Stimulated activated CD4-positive, alpha-beta T cell treated with anti-CD3 and anti-CD28 coated beads, Interleukin-4, amount 100 ng/mL, for 24 hours (primary cell): ENCODE measurements at places on chromosomes 4 and X.

- no peak for DNase-seq
These were observed at the start of gene RAI2 for GRCh38 chrX:17860811-17861488. Gene RAI2, minus strand, starts transcription at chrX:17861298. Its CDS starts 59,288 bp downstream, at chrX:17802010.

GRCh38 chr4:177461606-177462005, 19.4 kb upstream of the AGA start:
- no peak for DNase-seq

DNA sequence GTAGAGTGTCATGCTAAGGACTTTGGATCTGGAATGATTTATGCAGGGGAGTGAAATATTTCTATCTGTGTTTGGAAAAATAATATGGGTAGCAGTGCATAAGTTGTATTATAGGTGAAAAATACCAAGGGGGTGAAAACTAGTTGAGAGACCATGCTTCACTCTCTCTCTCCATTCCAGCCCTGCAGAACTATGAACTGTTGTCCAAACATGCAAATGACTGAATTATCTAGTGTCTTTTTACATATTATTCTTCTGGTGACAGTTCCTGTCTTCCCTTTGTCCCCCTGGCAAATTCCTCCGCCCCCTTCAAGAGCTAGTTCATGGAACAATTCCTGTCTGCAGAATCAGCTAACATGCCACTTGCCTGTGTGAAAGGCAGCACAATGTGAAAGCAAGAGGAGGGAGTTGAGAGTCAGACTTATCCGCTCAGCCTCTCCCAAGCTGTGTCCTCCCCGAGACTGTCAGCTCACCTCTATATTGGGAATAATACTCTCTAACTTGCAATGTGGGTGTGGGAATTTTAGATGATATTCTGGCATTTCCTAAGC, 2.3 kb downstream of the PF4 start:
- DNase-seq = no peak

DNA sequence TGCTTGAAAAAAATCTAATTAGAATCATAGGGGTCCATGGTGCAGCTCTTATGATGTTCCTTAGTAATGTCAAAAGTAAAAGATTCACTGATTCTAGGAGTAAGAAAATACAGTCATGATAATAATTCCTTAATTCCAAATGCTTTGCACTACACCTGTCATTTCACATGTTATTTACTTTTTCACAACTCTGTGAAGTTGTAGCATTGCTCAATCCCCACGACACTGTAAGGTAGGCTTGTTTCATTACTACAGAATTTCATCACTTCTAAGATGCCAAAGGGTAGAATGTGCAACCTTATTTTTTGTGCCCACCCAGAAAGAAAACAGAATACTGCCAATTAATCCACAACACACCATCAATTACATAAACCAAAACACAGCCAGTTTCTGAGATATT, 46.1 kb upstream of the LNX1 start:
- DNase-seq = no peak
